ENCODE measurements at places on chromosomes 12 and 14.
A peak's percentile ranks its signal among the peaks of the same experiment; 100 is the strongest.

- no peak for DNase-seq
Observed at GRCh38 chr12:110339184-110339952, 58.3 kb downstream of the ATP2A2 start.

DNA sequence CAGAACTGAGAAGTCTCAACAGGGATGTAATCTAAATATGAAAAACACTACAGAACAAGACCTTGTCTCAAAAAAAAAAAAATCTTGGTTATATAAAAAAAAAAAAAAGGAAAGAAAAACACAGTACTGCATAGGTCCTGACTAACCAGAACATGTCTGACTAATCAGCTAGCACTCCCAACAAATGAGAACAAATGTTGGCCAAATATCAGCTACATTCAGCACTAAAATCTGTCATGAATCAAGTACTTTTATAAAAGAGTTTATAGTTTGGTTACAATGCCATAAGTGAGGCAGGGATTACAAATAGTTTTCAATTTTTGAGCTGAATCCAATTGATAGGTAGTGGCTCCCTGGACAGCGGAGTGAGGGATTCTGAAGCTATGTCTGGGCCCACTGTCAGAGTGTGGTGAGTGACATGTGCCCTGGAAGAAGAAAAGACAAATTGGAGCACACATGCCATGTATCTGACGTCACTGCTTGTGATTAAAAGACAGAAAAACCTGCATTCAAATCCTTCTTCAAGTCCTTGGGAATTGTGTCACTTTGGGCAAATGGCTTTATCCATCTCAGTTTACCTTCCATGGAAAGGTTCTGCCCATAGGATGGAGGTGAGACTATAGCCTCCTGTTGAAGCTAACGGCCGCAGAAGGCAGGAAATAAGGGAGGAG lies 5.6 kb upstream of the FAM234B start:
- DNase-seq: peak; percentile 64

- DNase-seq: peak; percentile 88
Observed at GRCh38 chr12:111409780-111410430, 4.2 kb downstream of the SH2B3 start.

- DNase-seq: no peak
Observed at GRCh38 chr12:100567945-100568344, 5.5 kb upstream of the GAS2L3 start.

DNA sequence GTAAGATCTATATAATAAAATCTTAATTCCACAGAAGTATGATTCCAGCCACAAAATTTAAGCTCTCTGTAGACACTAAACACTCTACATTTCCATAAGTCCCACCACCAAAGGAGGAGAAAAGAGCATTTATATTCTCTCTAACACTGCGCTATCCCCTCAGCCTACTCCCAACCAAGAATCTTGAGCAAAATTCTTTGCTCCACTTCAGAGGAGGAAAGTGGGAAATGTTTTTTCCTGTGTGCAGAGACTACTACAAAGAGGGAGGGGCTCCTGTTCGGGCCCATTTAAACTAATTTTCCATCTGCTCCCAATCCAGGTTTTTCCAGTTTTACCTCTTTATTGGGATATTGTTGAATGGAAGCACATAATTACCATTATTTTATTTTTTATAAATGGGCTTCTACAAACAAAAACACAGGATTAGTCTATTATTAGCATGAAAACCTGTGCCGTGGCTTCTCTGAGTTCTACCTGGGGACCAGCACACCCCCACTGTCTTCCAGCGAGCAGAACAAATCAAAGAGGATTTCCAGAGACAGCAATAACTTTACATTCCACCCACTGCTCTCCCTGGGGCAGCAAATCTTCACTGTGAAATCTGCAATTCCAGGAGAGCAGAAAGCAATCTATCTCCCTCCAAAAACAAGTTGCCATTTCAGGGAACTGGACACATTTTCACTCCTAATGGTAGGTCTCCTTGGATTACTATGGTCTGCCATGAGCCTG lies 174.0 kb downstream of the DAD1 start:
- no peak for DNase-seq

- DNase-seq: no peak
Observed at GRCh38 chr14:105859717-105860614, 333.6 kb downstream of the TMEM121 start.

- DNase-seq: no peak
Observed at GRCh38 chr14:23009483-23009938, 432 bp downstream of the C14orf93 start.

- DNase-seq: no peak
Observed at GRCh38 chr14:21626491-21627230, 8.1 kb downstream of the OR10G2 start.

- no peak for DNase-seq
Observed at GRCh38 chr12:85476756-85477155, 196.7 kb downstream of the ALX1 start.

- DNase-seq: no peak
Observed at GRCh38 chr14:95770777-95771176, 56.9 kb upstream of the TCL1A start.

- DNase-seq: peak; percentile 50
Observed at GRCh38 chr12:118307069-118307954, 65.4 kb downstream of the TAOK3 start.

Measured in hepatic stellate cell (primary cell).